NCI-H524 treated with DMSO at 0.1 percent for 48 hours (cell line): ENCODE measurements at places on chromosomes 16 and 17.

DNA sequence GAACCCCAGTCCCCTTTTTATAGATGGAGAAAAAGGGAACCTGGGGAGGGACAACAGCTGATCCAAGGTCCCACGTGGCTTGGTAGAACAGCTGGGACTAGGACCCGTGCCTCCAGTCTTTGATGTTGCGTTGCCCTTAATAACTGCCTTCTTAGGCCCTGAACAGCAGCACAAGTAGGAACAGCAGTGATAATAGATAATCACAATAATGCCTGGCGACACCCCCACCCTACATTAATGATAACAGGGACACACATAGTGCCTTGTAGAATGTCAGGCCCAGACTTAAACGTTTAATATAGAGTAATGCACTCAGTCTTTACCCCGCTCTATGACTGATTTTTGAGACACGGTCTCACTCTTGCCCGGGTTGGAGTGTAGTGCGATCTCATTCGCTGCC is 96.4 kb downstream of the ABCC6 start:
- DNase-seq: no peak

DNA sequence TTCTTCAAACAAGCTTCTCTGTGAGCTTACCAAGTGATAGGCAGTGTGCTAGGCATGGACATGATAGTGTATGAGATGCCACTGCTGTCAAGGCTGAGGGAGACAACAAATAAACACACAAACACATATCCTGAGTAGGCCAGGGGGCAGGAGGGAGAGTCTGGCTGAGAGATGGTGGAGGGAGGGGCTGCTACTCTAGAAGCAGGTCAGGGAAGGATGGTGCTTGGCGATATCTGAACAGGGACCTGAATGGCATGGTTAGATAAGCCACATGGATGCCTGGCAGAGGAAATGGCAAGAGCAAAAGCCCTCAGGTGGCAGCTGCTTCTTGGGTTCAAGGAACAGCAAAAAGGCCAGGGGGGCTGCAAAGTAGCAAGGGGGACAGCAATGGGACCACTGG is 8.6 kb upstream of the CHST6 start:
- no peak for DNase-seq

DNA sequence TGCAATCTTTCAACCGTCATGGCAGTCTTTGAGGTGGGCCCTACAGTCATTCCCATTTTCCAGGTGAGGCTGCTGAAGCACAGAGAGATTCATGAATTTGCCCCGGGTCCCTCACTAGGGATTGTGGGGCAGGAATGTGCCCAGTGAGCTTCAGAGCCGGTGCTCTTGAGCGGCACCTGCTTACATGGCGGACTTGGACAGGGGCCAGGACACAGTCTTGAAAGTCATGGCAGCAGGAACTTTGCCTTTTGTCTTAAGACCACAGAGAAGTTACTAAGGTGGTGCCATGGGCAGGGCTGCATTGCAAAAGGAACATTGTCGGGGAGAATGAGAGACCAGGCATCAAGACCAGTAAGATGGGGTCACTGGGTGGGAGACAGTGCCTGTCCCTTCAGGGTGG is 363.4 kb downstream of the FOXL1 start:
- DNase-seq: no peak

- peak; percentile 17 for DNase-seq
Measured at GRCh38 chr17:63495491-63495890, 18.6 kb downstream of the ACE start.

GRCh38 chr16:11135464-11135973 is 120.5 kb downstream of the SOCS1 start:
- DNase-seq: no peak

DNA sequence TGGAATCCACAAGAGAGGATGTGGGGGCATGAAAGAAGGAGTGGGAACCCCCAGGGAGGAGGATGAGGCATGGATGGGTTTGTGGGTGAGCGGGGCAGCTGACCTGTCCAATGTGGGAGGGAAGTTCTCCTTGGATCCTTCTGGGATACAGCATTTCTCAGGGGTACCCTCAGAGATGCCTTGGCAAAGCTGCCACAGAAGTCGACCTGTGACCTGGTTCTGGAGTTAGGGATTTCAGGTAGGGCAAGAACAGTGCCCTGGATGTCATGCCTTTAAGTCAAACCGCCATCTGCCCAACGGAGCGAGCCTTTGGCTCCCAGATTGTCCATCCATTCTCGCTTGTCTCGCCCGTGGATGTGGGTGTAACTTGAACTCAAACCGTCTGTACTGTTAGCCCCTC is 30.0 kb downstream of the WSCD1 start:
- DNase-seq: no peak

DNA sequence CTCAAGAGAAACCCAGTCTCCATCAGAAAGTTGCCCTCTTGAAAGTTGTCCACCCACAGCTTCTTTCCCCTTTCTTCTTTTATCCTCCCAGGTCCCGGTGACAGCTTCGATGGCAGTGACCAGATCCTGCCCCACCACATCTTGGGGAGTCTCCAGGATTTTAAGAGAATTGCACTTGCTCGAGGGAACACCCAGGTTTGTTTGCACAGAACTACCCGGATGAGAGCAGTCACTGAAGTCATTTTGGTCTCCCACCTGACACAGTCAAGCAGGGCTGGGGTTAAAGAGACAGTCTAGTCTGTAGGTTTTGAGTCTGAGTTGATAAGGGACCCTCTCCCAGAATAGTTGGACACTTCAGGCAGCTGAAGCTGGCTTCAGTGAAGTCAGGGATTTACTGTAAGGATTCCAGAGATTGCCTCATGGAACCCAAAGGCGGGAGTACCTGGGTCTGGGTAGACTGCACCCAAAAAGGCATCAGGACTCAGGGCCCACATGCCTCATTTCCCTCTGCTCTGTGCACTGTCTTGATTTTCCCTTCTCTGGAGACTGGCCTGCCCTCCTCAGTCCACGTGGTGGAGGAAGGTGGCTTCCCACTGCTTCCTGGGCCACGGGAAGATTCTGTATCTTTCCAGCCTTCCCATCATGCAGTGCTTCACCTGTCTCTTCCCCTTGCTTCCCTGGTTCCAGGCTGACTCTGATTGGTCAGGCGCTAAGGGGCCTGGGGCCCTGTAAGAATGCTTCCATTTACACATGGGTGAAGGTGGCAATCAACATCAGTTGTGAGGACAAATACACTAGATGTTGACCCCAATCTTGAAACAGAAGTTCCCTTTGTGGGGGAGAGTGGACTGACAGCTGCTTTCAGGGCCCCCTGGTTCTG is 9.5 kb downstream of the MYCBPAP start:
- DNase-seq: no peak

- DNase-seq: no peak
Measured at GRCh38 chr17:72691017-72691416, 401.5 kb downstream of the SLC39A11 start.

GRCh38 chr16:58057121-58057520 is 31.6 kb downstream of the MMP15 start:
- no peak for DNase-seq

DNA sequence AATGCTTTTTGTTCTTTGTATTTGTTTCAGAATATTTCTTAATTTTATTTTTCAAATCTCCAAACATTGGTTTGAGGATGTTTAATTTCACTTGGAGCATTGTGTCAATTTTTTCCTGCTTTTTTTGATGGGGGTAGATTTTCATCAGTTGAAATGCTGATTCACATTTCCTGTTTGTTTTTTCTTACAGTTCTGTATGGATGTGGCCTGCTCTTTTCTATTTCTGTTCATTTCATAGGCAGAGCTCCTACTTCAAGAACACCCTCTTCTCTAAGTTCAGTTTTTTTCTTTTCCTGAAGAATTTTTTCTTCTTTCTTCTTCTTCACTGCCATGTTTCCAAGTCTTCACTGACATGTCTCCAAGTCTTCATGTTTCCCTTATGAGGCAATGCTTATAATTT is 8.8 kb downstream of the MBTD1 start:
- DNase-seq: no peak

GRCh38 chr17:8944083-8944482 is 21.4 kb downstream of the PIK3R5 start:
- DNase-seq: no peak

GRCh38 chr16:10039220-10040096 is 142.8 kb downstream of the GRIN2A start:
- DNase-seq: peak; percentile 46

GRCh38 chr16:3022684-3023414 is 893 bp downstream of the HCFC1R1 start:
- DNase-seq: no peak

DNA sequence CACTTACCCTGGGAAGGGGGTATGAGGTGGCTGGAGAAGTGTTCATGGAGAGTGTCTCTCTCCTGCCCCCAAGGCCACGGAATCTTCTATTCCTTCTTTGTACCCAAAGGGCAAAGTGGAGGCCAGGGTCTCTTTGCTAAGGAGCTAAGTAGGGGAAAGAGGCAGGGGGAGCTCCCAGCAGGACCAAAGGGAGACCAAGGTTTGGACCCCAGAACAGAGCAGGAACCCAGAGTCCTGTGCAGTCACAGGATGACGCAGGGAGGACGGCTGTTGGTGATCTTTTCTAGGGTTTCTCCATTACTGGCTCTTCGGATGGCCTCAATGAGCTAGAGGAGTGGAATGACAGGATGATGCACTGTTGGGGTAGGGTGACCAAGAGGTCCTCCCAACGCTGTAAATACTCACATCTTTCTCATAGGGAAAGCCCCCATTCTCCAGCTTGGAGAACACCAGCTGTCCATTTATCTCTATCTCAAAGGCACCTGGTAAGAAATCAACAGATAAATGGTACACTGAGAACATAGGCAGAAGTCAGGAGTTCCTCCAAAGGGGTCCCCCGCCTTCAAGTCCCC is 966 bp downstream of the MIEN1 start:
- DNase-seq: no peak

GRCh38 chr16:24174504-24174903 is 81.6 kb upstream of the CACNG3 start:
- no peak for DNase-seq

GRCh38 chr16:25199457-25199856 is 17.3 kb upstream of the AQP8 start:
- no peak for DNase-seq

DNA sequence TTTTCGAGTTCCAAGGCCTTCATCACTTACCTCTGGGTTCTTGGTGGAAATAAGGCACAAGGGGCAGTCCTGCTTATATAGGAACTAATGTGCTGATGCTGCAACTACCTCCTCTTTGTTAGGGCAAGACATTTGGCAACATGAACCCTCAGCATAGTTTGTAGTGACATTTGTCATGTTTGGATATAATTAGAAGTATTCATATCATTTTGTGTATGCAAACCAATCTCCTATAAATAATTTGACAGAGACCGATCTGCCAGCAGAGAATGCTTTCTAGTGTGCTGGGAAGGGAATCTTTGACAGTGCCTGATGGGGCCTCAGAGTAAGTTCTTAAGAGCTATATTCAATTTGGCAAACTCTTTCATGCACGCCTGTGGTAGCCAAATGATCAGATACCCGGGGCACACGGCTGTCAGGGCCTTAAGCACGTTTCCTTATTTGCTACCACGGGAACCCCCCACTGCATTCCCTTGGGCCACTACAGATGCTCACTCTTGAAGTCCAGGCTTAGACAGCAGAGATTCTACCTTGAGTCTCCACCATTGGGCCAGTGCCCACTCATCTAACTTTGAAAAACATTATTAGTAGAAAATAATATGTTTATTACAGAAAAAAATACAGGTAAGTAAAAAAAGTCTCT is at the start of gene MYH8:
TSS of gene MYH8 (minus strand) at position 51 of the 643 bp plus-strand sequence. CDS start 1,723 bp downstream, outside the sequence.
- no peak for DNase-seq

GRCh38 chr17:15944759-15945526 is at the start of gene ADORA2B:
TSS of gene ADORA2B (plus strand) at chr17:15945130. CDS start at chr17:15945249, 119 bp downstream.
- no peak for DNase-seq

- DNase-seq: no peak
Measured at GRCh38 chr17:29444589-29444988, 54.4 kb downstream of the TAOK1 start.

DNA sequence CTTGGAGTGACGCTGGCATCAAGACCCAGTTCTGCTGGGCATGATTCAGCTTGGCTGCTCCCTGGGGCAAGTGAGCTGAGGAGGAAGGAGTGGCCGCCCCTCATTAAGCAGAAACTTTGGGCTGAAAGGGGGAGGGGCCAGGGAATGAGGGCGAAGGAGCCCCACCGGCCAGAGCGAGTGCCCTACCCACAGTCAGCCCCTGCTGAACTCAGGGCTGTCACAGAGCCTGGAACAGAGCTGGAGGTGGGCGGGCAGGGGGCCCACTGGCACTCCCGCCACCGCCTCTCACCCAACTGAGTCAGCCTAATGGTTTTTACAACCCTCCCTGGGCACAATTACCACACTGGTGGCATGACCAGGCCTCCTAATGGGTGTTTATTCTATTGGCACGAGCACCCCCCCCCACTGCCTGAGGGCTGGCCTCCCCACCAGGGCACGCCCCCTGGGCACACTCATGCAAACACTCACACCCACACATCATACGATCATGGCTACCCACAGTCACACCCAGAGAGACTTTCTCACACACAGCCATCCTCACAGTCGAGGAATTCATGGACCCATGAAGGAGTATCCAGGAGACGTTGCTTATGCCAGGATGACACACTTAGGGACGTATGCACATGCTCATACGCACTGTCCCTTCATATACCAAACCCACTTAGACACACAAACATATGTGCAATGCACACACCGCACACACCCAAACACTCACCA is 19.2 kb downstream of the UNC119 start:
- DNase-seq: no peak

GRCh38 chr16:1532081-1532760 is 1.2 kb upstream of the TMEM204 start:
- DNase-seq: no peak

GRCh38 chr17:61542027-61542426 is 49.0 kb downstream of the NACA2 start:
- no peak for DNase-seq

DNA sequence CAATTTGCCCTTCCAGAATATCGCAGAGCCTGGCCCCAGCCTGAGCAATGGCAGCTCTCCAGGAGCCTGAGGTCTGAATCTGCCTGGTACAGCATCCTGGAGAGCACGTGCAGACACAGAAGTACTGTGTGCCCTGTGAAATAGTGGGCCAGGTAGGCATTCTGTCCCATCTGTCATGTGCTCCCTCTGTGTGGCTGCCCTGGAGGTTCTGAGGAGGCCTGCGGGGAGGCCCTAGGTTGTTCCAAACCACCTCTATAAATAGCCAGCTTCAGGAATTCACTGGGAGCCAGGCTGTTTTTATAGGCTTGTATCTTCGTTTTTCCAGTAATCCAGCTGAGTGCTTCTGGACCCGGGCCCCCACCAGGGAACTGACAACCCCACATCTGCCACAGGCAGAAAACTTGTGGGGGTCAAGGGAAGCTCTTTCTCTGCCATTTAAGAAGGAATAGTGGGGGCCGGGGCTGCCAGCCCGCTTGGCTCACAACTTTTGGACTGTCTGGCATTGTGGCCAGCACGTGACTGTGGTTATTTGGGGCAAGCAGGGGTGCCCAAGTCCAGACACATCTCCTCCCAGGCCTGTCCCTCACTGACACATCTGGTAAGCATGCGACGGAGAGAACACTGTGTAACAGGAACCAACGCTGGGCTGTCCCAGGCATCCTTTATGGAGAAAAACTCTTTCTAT is 356.3 kb upstream of the TNRC6C start:
- DNase-seq: no peak
